ENCODE measurements at places on chromosomes 1 and 21.

DNA sequence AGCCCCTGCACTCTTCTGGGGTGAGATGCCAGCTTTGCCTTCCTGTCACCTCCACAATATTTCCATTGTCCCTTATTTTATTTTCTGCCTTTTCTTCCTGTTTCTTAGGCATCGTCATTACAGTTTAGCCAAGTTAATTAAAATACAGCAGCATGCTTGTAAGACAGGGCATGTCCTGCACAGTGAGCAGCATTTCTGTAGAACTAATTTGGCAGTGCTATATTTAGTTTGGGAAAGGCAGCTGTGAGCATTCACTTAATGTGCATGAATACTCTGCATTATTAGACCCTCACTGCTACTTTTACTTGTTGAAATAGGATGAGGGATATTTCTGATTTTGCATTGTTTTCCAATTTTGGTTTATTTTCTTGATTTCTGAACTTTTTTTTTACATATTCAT, 133.3 kb downstream of the KCNK2 start:
- DNase-seq = no peak

DNA sequence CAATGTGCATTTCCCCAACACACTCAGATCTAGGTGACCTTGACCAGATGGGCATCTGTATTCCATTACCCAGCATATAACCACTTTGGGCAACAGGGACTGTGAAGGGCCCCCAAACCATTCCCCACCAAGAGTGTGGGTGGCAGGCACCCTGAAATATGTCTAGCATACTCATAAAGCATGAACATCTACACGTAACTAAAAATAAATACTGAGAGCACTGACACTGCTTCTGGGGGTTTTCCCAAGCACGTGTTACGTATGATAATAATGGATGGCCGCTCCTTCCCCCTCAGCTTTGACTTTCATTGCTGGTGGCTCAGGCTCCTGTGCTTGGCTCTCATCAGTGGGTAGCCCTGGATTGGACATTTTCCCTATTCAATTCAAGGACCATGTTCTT, 39.1 kb downstream of the IGSF3 start:
- DNase-seq = no peak

- no peak for DNase-seq
Measured at GRCh38 chr1:161242313-161242712, 4.3 kb upstream of the NR1I3 start.

DNA sequence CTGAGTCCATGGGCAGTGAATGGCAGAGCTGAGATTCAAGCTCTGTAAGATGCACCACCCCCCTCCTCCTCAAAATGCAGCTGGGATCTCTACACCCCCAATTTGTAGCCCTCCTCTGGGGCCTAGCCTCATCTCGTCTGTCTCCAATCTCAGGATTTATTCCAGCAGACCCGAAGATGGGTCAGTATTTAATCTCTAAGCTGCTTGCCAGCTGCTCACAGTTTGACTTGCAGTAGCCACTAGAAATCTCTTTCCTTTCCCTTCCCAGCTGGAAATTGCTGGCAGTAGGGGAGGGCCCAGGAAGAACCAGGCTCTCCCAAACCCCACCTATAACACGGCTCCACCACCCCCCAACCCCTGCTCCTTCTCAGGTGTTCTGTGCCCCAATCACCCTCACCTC, 1.5 kb downstream of the LACTBL1 start:
- DNase-seq = no peak

DNA sequence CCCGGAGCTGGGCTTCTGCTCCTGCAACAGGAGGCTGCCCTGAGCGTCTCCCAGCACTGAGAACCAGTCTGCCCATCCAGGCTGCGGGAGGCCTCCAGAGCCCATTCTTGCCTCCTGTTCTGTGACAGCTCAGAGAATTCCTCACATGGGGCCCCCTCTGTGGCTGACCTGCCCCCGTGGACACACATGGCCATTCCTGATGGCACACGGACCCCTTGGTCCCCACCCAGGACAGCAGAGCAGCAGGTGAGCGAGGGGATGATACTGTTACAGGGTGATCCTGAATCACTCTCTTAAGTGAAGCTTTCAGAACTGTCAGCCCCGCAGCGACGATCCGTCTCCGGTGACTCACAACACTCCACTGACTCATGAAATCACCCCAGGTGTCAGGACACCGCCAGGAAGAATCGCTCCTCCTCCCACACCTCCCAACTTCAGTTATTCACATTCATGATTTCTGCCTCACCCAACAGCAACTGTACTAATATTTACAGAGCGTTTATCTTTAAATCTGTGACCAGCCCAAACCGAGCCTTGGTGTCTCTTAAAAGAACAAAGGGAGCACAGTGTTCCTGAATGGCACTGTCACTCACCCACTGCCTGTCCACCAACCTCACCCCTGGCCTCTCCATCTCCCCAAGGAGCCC, 22.5 kb downstream of the CHD5 start:
- peak; percentile 42 for DNase-seq

Measured in stimulated activated naive CD4-positive, alpha-beta T cell treated with Interleukin-2 at 50 U/mL for 16 hours (primary cell).